ENCODE measurements at places on chromosomes 2 and 18. TPM values are rescaled to one million over a fixed set of nuclear protein-coding genes. Genes with fewer than 3 reads are reported as not detected.

Gene FAM210A
- total RNA-seq = 21.9 TPM

Gene NLRC4
- total RNA-seq = 0.11 TPM

Gene FOXD4L1
- total RNA-seq = 0.09 TPM

Gene COLEC11
- total RNA-seq = 0.76 TPM

Gene ASXL2
- 18.1 TPM for total RNA-seq
